ENCODE measurements at places on chromosomes 16 and 17. TPM values are rescaled to one million over a fixed set of nuclear protein-coding genes. Genes with fewer than 3 reads are reported as not detected.
A peak's percentile ranks its signal among the peaks of the same experiment; 100 is the strongest.

Gene SLC6A4
- total RNA-seq: 0.33 TPM

Gene GCGR
- total RNA-seq: 5.3 TPM

Gene PRM1
- not detected for total RNA-seq

Gene LYRM9
- 11.7 TPM for total RNA-seq

DNA sequence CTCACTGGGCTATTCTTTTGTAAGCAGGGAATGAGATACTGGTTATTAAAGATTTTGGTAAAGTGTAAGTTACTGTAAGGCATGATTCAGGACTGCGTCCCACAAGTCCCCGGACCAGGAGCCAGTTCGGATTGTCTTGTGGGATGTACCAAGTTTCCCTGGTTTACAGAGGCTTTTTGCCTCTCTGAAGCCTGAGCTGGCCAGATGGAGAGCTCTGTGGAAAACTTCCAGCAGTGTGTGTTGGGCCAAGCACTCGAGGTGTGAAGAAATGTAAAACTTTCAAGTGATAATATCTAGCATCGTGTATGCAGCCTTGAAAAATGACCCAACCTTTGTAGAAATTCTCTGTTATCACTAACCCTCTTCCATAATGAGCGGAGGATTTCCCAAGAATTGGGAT is 2.4 kb downstream of the EPN2 start:
- peak; percentile 16 for DNase-seq

GRCh38 chr16:84786605-84787262 is 33.1 kb upstream of the CRISPLD2 start:
- peak; percentile 55 for DNase-seq

- DNase-seq: no peak
Measured at GRCh38 chr16:54742436-54742835, 188.2 kb upstream of the IRX5 start.

DNA sequence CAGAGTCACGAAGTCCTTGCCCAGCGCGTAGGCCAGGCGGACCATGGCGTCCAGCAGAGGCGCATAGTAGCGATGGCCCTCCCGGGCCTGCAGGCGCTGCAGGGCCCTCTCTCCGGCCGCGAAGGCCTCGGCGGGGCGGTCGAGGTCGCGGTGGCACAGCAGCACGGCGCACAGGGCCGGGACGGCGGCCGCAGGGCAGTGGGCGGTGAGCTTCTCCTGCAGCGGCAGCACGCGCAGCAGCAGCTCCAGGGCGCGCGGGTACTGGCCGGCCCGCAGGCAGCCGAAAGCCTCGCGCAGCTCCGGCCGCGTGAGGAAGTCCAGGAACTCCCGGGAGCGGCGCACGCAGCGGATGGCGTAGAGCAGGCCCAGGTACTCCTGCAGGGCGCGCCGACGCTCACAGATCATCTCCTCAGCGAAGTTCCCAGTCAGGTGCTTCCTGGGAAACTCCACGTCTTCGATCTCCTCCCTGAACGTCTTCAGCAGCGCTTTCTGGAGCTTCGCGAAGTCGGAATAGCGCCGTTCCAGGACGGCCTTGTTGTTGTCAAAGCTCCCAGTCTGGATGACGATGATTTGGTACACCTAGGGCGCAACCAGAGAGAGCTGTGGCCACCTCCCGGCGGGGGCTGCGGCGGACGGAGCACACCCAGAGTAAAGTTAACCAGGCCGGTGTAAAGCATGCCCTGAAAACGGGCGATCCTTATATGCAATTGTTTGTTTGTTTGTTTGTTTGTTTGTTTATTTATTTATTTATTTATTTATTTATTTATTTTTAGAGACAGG is 7.4 kb downstream of the SNX20 start:
- DNase-seq: no peak

DNA sequence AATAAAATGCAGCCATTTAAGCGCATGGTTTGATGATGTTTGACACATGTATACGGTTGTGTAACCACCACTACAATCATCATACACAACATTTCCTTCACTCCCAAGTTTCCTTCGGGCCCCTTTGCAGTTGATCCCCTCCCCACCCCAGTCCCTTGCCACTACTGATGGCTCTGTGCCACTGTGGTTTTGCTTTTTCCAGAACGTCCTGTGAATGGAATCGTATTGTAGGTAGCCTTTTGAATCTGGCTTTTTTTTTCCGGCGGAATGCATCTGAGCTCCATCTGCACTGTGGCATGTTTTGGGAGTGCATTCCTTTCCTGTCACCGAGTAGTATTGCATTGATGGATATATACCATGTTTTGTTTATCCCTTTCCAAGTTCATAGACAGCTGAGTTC is 15.1 kb upstream of the MAP2K3 start:
- DNase-seq: no peak

Gene AARSD1
- total RNA-seq: 51.9 TPM

GRCh38 chr17:63540590-63540989 is 9.7 kb upstream of the DCAF7 start:
- no peak for DNase-seq

- DNase-seq: no peak
Measured at GRCh38 chr17:38554430-38555350, 51.1 kb downstream of the SRCIN1 start.

GRCh38 chr17:79789943-79790804 is 6.7 kb downstream of the CBX8 start:
- DNase-seq: peak; percentile 62

Gene MARCHF10
- total RNA-seq: not detected

Gene PRCD
- total RNA-seq: 0.52 TPM

DNA sequence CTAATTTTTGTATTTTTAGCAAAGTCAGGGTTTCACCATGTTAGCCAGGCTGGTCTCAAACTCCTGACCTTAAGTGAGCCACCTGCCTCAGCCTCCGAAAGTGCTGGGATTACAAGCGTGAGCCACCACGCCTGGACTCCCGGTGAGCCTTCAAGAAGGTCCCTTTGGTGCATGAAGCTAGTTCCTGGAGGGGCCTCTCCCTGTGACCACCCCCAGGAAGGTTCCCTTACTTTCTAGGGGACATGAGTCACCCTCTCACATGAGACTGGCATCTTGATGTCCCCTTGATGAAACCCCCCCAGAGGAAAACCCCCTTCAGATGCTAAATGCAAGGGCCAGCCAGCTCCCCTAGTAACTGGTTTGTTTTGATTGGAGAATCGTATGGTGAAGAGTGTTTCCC is 12.8 kb downstream of the CARHSP1 start:
- DNase-seq: no peak

Gene TPPP3
- total RNA-seq: 11.2 TPM

Gene HOXB4
- 2.3 TPM for total RNA-seq

DNA sequence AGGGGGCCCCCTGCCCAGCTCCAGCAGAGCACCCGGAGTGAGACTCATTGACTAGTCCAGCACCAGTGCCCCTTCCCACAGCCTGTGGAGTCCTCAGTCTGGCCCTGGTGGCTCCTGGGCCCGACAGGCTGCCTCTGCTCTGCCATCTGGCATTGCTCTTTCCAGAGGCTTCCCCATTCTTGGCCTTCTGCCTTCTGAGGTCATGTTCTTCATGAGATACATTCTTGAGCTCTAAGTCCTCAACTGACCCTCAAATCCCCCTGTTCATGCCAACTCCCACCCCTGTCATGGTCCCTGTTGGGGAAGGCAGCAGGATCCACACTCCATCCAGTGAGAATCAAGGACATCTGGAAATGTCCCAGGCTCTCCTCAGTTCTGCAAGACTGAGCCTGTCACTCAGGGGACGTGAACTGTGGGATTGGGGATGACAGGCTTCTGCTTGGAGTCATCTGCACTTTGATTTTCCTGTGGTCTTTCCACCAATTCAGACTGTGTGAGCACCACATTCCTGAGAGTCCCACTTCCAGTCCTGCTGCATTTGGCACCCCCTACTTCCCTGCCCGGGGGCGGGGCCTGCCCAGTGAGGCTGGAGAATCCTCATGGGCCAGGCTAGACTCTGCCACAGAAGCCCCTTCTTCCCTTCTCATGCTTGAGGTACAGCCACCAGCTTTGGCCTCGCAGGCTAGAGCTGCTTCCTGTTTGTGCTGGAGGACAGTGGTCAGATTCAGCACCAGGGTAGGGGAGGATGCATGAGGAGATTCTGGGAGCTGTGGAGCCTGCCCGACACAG is 2.7 kb downstream of the TRPV2 start:
- no peak for DNase-seq

- DNase-seq: no peak
Measured at GRCh38 chr16:83083361-83083760, 456.6 kb downstream of the CDH13 start.

DNA sequence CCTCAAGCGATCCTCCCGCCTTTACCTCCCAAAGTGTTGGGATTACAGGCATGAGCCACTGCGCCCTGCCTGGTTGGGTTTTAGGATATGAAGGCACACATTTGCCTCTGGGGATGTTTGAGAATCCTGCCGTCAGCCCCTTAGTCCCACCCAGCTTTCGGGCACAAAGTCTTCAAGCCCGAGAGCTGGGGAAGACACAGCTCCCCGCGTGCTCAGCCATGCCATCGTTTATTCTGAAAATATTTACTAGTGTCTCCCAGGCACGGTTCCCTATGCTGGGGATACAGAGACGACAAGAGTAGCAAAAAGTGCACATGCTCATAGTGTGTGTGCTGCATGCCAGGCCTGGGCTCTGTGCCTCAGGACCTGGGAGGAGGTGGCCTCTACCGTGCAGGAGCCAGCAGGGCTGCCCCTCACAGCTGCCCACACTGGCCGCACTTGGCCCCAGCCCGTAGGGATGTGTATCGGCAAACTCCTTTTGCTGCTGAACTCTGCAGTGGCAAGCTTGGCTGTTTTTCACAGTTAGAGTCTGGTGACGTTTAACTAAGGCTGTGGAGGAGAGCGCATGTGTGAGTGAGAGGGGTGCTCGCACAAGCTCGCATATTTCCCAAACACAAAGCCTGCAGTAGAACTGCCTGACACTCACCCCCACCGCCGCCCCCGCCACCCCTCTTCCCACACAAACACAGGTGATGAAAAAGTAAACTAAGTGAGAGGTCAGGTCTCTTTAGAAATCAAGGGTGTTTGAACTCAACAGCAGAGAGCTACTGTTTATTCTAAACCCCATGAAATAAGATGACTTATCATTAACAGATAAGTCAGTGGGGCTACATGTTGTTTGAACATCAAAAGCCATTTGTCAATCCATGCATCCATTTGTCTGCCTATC is 266.4 kb downstream of the MRTFB start:
- no peak for DNase-seq

DNA sequence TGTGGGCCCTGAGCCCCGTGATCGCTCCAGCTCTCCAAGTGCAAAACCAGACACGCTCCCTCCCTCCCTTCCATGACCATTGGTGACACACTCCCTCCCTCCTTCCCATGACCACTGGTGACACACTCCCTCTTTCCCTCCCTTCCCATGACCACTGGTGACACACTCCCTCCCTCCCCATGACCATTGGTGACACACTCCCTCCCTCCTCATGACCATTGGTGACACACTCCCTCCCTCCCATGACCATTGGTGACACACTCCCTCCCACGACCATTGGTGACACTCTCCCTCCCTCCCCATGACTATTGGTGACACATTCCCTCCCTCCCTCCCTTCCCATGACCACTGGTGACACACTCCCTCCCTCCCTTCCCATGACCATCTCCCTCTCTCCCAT is 56.3 kb downstream of the LMF1 start:
- DNase-seq: no peak

Gene CCDC144A
- total RNA-seq: 8.6 TPM

DNA sequence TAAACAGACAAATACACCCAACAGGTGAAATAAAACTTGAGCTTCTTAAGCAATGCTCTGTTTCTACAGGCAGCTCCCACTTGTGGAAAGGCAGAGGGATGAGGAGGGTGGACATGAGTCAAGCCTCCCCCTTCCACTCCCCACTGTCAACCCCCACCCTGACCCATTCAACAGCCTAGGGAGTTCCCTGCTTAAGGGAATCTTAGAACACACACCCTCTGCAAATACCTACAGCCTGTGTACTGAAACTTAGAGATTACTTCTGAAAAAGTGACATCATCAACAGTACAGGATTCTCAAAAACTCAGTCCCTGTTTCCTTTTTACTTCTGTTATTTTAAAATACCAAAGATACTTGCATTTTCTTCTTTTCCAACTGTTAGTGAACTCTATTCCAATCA is 345.4 kb downstream of the SOX9 start:
- peak; percentile 28 for DNase-seq

Gene IRX3
- total RNA-seq: 2.6 TPM

DNA sequence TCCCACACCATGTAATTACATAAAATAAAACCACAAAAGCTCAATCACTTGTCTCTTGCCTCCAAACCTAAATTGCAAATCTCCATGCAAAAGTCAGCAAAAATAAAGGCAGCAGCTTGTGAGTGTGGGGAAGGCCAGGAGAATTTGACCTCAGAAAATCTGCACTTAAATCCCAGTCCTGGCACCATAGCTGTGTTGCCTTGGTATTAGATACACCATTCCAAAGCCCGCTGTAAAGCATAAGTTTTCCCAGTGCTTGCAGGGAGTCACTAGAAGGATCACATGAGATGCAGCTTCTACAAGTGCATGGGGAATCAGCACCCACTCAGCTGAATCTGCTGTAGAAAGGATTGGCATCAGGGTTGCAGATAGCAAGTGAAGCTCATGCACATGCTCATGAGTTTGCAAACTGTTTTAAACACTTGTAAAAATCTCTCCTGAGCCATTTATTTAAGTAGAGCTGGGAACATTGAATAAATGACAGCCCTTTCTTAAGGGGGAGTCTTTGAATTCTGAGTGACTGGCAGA is 495.0 kb upstream of the HSBP1 start:
- no peak for DNase-seq

DNA sequence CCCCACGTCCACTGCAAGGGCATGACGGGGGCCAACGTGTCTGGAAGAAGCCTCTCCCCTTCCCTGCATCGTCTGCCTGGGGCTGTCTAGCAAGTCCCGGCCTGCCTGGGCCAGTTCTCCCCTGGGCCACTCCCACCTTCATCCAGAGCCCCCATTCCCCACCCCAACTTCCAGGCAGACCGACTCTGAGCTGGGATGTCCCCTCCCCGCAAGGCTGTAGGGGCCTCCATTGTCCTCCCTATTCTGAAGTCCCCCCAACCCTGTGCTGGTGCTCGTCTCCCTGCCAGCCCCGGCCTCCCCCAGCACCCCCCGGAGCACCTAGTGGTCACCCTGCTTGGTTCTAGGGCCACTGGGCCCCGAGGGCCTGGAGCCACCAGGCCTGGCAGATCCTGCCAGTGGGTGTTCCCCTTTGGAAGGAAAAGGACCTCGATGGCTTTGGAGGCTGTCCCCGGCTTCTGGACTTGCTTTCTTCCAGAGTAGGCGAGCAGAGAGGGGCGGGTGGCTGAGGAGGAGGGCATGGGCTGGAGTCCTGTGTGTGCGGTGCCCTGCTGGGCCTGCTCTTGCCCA is 4.8 kb downstream of the GLIS2 start:
- no peak for DNase-seq

Gene CSH2
- not detected for total RNA-seq

GRCh38 chr16:64412578-64413280 is 709.1 kb downstream of the CDH11 start:
- DNase-seq: no peak

Gene NLRC3
- total RNA-seq: 1.3 TPM

DNA sequence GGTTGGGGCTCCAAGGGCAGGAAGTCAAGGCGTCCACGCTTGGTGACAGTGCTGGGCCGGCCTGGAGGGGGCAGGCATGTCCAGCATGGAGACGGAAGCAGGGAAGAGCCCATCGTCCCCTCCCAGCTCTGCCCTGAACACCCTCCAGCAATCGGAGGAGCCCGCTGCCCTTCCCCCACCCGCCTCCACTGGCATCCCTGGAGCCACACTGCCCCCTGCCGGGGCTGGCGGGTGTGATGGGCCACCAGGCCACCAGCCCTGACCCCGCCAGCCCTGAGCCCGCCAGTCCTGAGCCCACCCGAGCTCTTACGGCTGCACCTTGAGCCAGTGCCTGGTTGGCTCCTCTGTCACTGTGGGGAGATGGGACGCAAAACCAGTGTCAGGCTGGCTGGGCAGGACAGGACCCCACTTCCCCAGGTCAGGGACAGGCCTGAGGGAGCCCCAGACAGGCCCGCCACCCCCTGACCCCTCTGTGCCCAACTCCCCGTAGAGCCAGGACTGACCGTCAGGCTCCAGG is 4.1 kb upstream of the CDH15 start:
- DNase-seq: peak; percentile 86

Data from body of pancreas (tissue), 4 donors.